ENCODE measurements at places on chromosomes 5 and 9. TPM values are rescaled to one million over a fixed set of nuclear protein-coding genes. Genes with fewer than 3 reads are reported as not detected.

ACTBL2 gene
- not detected for total RNA-seq

FRRS1L gene
- total RNA-seq, result 2.3 TPM

TLX3 gene
- total RNA-seq, result not detected

ANKRD55 gene
- not detected for total RNA-seq

CLIC3 gene
- 6.2 TPM for total RNA-seq

ZFP37 gene
- total RNA-seq, result 1.1 TPM

PCDHGA3 gene
- not detected for total RNA-seq

STXBP1 gene
- 67.5 TPM for total RNA-seq

TSLP gene
- not detected for total RNA-seq

IFNA13 gene
- total RNA-seq, result not detected

C9orf50 gene
- total RNA-seq, result not detected

PAPPA gene
- 1.2 TPM for total RNA-seq

PCDHA9 gene
- total RNA-seq, result 0.21 TPM

ITGA2 gene
- 41.8 TPM for total RNA-seq

PCDHGC3 gene
- 54.1 TPM for total RNA-seq

LRRC26 gene
- 0.69 TPM for total RNA-seq

RASA1 gene
- 29.0 TPM for total RNA-seq

ZCCHC9 gene
- total RNA-seq, result 41.5 TPM

ACOT12 gene
- total RNA-seq, result 0.74 TPM

LCNL1 gene
- 0.82 TPM for total RNA-seq

LCP2 gene
- 0.36 TPM for total RNA-seq

ORM1 gene
- total RNA-seq, result 3.5 TPM

RLN1 gene
- not detected for total RNA-seq

S100Z gene
- total RNA-seq, result not detected

SLC23A1 gene
- total RNA-seq, result not detected

INSL4 gene
- not detected for total RNA-seq

PPIC gene
- total RNA-seq, result 45.8 TPM

ZNF608 gene
- 37.5 TPM for total RNA-seq

FOXI1 gene
- 0.44 TPM for total RNA-seq

GPR21 gene
- total RNA-seq, result not detected

FGF18 gene
- 1.7 TPM for total RNA-seq

PCDHGA5 gene
- total RNA-seq, result 0.67 TPM

CD14 gene
- total RNA-seq, result 2.5 TPM

TLE1 gene
- total RNA-seq, result 12.9 TPM

ZBED3 gene
- 6.8 TPM for total RNA-seq

C1QTNF3 gene
- total RNA-seq, result 2.1 TPM

CEL gene
- 4.3 TPM for total RNA-seq

NPR3 gene
- total RNA-seq, result 0.10 TPM

QRFP gene
- not detected for total RNA-seq

NRG2 gene
- total RNA-seq, result 20.2 TPM

NACC2 gene
- total RNA-seq, result 62.0 TPM

LCN15 gene
- total RNA-seq, result 0.05 TPM

SHOC1 gene
- total RNA-seq, result 0.10 TPM

MEIKIN gene
- total RNA-seq, result not detected

DROSHA gene
- total RNA-seq, result 98.1 TPM

NAIP gene
- 8.0 TPM for total RNA-seq

PCDHGB3 gene
- total RNA-seq, result 0.49 TPM

MZB1 gene
- 0.49 TPM for total RNA-seq

C5orf58 gene
- total RNA-seq, result 0.15 TPM

HINT2 gene
- 75.6 TPM for total RNA-seq

LIFR gene
- 91.3 TPM for total RNA-seq

WNT8A gene
- not detected for total RNA-seq

XRCC4 gene
- total RNA-seq, result 12.5 TPM

TMEM232 gene
- total RNA-seq, result 0.21 TPM

ZNF354C gene
- total RNA-seq, result 4.3 TPM

TCF7 gene
- 24.0 TPM for total RNA-seq

SPATA31D4 gene
- total RNA-seq, result not detected

Measured in Panc1 (cell line).